ENCODE measurements at places on chromosomes 2 and 18. TPM values are rescaled to one million over a fixed set of nuclear protein-coding genes. Genes with fewer than 3 reads are reported as not detected.

The GNAL gene
- polyA plus RNA-seq = 0.24 TPM

The ACVR1C gene
- not detected for polyA plus RNA-seq

The DNAJC5G gene
- not detected for polyA plus RNA-seq

- DNase-seq = no peak
- H3K27ac ChIP-seq = no peak overlapping the region
- no peaks in the 10 kb centered on the region for H3K4me1 ChIP-seq
- H3K27me3 ChIP-seq = no peaks in the 10 kb centered on the region
- no peaks in the 10 kb centered on the region for H3K36me3 ChIP-seq
Measured at GRCh38 chr18:57027190-57027708, 119.6 kb upstream of the BOD1L2 start.

- no peak overlapping the region for H3K4me3 ChIP-seq
- H3K27me3 ChIP-seq = no peaks in the 10 kb centered on the region
- DNase-seq = no peak
Measured at GRCh38 chr2:145021962-145022665, 502.2 kb upstream of the ZEB2 start.

GRCh38 chr2:200155652-200156051 is 150.8 kb upstream of the SPATS2L start:
- H3K27ac ChIP-seq = no peak overlapping the region
- no peaks in the 10 kb centered on the region for H3K4me1 ChIP-seq
- no peak overlapping the region for H3K4me3 ChIP-seq
- no peaks in the 10 kb centered on the region for H3K36me3 ChIP-seq
- DNase-seq = no peak

- no peak overlapping the region for H3K27ac ChIP-seq
- no peaks in the 10 kb centered on the region for H3K4me1 ChIP-seq
- DNase-seq = no peak
- peaks cover 2% of the 10 kb centered on the region for H3K36me3 ChIP-seq
- H3K4me3 ChIP-seq = no peak overlapping the region
Measured at GRCh38 chr2:202327858-202328257, 48.3 kb upstream of the BMPR2 start.

The CABYR gene
- polyA plus RNA-seq = 1.3 TPM

DNA sequence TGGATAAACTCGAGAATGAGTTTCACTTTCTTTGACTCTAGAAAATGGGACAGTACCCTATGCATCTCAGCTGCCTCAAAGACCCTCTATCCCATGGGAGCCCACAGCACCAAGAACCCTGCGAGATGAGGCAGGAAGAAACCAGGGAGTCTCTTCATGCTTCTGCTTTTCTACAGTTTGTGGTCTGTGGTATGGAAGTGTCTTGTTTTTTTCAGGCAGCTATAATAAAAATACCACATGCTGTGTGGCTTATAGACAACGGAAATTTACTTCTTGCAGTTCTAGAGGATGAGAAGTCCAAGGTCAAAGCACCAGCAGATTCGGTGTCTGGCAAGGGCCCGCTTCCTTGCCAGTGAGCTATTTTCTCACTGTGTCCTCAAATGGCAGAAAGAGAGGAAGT is 257.9 kb downstream of the SUCLG1 start:
- H3K4me3 ChIP-seq = no peak overlapping the region
- no peak for DNase-seq
- H3K4me1 ChIP-seq = no peaks in the 10 kb centered on the region
- H3K27me3 ChIP-seq = no peaks in the 10 kb centered on the region
- no peak overlapping the region for H3K27ac ChIP-seq

DNA sequence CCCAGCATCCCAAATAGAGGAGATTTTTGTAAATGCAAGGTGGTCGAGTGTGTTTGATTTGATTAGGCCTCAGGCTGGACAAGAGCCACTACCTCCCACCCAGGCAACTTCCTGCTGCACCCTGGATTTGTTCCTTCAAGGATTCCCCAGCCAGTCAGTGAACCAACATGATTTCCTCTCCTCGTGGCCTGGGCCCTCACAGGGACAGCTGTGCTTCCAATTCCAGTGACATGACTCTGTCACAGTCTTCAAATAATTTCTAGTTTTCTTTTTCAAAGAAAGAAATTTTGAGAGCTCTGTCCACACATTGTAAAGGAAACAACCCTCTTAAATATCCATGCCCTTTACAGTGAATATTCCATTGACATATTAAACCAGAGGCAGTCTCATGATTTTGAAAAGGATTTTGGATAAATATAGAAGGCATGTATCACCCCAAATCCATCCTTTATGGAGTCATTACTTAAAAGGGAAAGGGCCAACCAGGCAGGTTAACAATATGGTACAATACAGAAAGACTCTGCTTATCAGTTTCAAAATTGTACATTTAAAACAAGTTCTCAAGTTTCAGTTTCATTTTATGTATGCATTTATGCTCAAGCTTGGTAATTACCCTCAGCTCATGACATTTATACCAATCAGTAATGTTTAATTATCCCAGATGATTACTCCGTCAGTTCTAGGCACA is 121.3 kb upstream of the FOSL2 start:
- H3K36me3 ChIP-seq = no peaks in the 10 kb centered on the region
- DNase-seq = no peak
- H3K4me1 ChIP-seq = peaks cover 21% of the 10 kb centered on the region
- H3K4me3 ChIP-seq = no peak overlapping the region
- no peak overlapping the region for H3K27ac ChIP-seq
- H3K27me3 ChIP-seq = no peaks in the 10 kb centered on the region

GRCh38 chr2:177207101-177207500 is 5.5 kb upstream of the HNRNPA3 start:
- H3K4me3 ChIP-seq = no peak overlapping the region
- peak; percentile 31 for DNase-seq
- H3K36me3 ChIP-seq = no peaks in the 10 kb centered on the region
- no peaks in the 10 kb centered on the region for H3K27me3 ChIP-seq

GRCh38 chr2:44169155-44169898 is 652 bp downstream of the PPM1B start:
- no peaks in the 10 kb centered on the region for H3K4me1 ChIP-seq
- H3K4me3 ChIP-seq = peak overlapping the region; percentile 83
- DNase-seq = peak; percentile 27
- H3K27ac ChIP-seq = peak overlapping the region; percentile 79

The IL36G gene
- not detected for polyA plus RNA-seq

DNA sequence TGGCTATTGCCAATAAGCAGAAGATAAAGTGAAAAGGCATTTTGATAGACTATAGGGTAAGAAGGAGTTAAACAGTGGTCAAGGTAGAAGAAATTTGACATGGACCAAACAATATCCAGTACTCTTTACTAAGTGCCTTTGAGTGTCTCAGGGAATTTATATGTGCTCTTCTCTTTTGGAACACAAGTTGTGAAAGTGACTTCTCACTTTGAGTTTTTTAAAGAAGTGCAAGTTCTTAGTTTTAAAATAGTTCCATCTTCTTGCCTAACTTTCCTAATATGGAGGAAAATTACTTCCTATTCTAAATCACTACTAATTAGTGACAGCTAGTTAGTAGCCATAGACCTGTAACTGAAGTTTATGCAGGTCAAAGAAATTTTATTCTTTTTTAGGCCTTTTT is 63.4 kb downstream of the AFTPH start:
- no peak overlapping the region for H3K27ac ChIP-seq
- no peak for DNase-seq
- no peak overlapping the region for H3K4me3 ChIP-seq

All from GM12878 (cell line).